ENCODE measurements at places on chromosomes 12 and 14.
A peak's percentile ranks its signal among the peaks of the same experiment; 100 is the strongest.

GRCh38 chr14:59247801-59248584, 59.5 kb downstream of the DAAM1 start:
- peak; percentile 73 for DNase-seq

GRCh38 chr14:71665157-71665556, 267.1 kb upstream of the RGS6 start:
- no peak for DNase-seq

DNA sequence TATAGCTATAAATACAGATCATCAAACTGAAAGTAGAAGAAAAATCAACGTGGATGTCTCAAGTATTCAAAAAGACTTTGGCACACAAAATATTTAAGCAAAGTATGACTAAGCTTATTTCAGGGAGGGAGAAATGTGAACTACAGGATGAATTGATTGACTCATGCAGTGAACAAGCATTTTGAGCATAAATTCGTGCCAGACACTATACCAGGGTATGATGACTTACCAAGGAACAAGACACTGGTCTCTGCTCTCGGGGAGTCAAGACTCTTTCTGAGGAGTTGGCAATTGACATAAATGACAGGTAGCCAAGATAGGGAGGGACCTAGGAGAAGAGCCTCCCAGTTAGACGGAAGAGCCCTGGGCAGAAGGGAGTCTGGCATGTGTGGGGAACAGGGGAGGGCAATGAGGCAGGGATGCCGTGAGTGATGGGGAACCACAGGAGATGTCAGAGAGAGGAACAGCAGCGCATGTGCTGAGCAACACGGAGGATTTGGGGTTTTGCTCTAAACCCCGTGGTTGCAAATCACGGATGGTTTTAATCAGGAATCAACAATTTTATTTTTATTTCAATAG, 115.2 kb downstream of the TMEM132D start:
- no peak for DNase-seq

- DNase-seq, result no peak
Measured at GRCh38 chr12:75816897-75817296, 214.7 kb downstream of the PHLDA1 start.

DNA sequence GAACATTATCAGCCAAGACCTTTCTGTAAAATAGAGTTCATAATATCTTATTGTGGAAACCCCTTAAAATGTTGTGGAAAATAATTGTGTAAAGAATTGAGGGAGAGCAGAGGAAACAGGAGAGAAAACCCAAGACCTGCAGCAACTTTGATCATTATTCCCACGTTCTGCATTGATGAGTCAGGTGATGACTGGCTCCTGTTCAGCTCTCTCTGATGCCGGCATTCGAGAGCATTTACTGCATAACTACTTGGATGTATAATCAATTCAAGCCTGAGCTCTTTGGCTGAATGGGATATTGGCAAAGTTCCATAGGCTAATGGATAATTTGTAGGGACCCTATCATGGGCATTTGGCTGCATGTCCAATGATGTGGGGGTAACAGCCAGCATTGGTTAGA, 176.3 kb upstream of the ARID2 start:
- DNase-seq, result no peak
